Right renal cortex interstitium (tissue), 3 donors: ENCODE measurements at places on chromosomes 11 and 22. TPM values are rescaled to one million over a fixed set of nuclear protein-coding genes. Genes with fewer than 3 reads are reported as not detected.

The TMEM223 gene
- 22.5 TPM for polyA plus RNA-seq

The APLP2 gene
- 517 TPM for polyA plus RNA-seq

GRCh38 chr11:74283580-74284180 lies 27.8 kb downstream of the P4HA3 start:
- no peak for DNase-seq

DNA sequence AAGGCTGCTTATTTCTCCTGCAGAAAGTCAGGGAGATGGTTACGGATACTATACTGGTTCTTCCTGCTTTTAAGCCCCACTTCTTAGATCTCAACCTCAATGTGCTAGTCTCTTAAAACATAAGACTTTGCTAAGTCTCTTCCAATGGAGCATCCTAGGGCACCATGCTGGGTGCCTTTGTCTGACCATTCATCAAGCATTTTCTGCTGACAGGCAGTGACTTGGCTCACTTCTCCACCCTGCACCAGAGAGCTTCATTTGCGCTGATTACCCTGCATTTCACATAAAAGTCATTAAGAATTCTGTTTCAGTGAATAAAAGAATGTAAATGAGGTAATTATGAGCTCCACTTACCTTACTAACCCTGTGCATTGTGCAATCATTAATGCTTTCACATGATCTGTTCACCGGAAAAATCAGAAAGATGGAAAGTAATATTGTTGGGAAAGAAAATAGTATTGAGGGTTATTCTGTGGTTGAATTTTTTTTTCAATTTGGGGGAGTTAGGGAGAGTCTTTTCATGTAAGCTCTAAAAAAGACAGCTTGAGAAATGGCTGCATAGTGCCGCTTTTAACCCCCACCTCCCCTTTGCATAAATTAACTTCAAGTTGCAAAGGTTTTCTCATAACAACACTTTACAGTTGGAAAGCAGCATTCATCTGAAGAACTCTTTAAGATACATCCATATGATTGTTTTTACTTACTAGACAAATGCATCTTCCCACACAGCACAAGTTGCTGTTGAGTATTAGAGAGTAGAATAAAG lies 677.3 kb upstream of the KIRREL3 start:
- no peak for DNase-seq

DNA sequence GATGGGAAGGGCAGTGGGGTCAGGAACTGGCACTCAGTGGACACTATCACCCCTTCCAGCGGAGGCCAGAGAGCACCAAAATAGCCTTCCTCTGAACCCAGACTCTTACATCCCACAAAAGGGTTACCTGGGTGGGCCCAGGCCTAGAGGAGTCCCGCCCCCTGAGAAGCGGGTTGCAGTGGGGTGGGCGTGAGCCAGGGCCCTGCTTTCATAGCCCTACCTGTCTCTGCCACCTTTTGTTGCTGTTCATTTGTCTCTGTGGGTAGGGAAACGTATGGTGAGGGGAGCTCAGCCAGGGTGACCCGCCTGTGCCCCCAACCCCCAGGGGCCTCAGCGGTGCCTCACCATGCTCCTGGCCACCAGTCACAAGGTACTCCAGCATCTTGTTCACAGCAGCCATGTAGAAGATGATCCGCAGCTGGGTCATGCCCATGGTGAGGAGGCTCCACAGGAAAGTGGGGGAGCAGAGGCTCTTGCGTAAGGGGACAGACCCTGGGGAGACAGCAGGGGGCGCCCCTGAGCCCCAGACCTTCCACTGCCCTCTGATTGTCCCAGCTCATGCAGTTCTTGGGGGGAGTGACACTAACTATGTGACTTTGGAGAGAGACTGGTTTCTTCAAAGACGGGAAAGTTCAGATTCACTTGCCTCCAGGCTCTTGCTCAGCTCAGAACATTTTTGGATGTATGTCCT lies 24.0 kb downstream of the SLC43A1 start:
- no peak for DNase-seq

DNA sequence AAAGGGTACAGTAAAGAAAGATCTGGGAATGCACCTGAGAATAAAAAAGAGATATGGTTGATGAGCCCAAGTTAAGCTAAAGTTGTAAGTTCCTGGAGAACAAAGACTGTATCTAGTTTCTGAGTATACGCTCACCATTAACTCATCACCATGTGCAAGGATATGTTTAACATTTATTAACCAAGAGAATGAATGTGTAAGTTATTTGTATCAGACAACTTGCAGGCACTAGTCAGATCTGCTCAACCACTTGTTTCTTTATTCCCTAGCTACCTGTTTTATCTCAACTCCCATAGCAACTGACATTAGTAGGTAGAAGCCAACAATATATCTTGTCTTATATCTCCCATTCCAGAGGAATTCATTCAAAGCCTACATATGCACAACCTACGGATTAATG lies 74.9 kb upstream of the KCNA4 start:
- DNase-seq: no peak

DNA sequence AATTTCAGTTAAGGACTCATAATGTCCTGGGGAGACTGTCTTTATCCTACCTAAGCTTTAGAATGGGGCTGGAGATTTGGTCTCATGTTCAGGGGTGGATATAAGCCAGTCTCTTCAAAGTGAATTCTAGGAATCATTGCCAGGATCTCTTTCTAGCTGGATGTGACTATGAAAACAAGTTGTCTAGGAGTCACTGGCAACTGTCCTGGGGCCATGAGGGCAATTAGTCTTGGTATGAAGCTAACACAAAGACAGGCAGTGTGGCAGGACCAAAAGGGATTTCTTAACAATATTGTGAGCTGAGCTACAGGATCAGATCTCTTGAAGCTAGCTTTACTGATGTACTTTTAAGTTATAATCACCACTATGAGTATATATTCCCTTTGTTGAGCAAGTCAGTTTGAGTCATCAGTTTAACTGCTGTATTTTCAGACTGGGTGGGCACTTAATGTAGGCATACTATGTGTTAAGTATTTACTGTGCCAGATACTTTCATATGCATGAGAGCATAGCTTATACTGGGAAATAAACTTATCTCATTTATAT lies 390.0 kb upstream of the CCDC90B start:
- DNase-seq: no peak

DNA sequence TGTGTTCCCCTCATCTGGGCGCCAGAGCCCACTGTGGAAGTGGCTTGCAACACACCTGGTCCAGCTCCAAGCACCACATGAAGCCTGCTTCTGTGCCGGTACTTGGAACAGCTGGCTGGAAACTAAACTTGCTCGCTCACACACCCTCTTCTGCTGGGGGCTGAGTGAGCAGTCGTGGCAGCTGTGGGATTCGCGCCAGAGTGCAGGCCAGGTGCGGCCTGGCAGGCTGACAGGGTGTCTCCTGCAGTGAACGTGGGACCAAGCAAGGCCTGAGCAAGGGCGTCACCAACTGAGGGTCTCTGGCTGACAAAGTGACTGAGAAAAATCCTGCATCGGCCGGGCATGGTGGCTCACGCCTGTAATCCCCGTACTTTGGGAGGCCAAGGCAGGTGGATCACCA lies 15.2 kb downstream of the SMC1B start:
- DNase-seq: no peak
